ENCODE measurements at places on chromosomes 6 and 20.

DNA sequence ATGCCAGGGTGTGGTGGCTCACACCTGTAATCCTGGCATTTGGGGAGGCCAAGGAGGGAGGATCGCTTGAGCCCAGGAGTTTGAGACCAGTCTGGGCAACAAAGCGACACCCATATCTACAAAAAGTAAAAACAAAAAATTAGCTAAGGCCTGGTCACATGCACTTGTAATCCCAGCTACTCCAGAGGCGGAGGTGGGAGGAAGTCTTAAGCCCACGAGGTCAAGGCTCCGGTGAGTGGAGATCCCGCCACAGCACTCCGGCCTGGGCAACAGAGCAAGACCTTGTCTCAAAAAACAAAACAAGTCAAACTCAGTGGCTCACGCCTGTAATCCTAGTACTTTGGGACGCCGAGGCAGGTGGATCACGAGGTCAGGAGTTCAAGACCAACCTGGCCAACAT is 35.6 kb downstream of the SRSF3 start:
- no peak for DNase-seq

- DNase-seq = no peak
Measured at GRCh38 chr6:83417880-83418663, 12.8 kb downstream of the ME1 start.

GRCh38 chr6:11318835-11319813 is 86.7 kb upstream of the NEDD9 start:
- no peak for DNase-seq

- no peak for DNase-seq
Measured at GRCh38 chr6:38801305-38801704, 86.2 kb downstream of the DNAH8 start.

DNA sequence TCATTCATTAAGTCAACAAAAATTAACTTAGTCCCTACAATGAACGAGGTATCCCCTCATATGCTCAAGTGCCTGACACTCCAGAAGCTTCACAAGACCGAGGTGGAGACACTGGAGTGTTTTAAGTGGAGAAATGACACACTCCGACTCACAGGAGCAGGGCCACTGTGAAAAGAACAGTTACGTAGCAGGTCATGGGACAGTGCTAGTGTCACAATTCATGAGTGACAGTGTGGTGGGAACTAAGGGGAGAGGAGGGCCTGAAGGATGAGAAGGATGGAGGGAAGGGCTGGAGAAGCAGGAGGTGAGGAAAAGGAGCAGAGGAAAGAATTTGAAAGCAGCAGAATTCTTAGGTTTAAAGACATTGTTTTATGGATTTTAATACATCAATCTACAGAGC is 1.3 kb upstream of the HLA-A start:
- DNase-seq = no peak

- DNase-seq = no peak
Measured at GRCh38 chr6:7331452-7331851, 18.5 kb upstream of the SSR1 start.

GRCh38 chr20:1646975-1647431 is 10.6 kb downstream of the SIRPG start:
- DNase-seq = no peak

DNA sequence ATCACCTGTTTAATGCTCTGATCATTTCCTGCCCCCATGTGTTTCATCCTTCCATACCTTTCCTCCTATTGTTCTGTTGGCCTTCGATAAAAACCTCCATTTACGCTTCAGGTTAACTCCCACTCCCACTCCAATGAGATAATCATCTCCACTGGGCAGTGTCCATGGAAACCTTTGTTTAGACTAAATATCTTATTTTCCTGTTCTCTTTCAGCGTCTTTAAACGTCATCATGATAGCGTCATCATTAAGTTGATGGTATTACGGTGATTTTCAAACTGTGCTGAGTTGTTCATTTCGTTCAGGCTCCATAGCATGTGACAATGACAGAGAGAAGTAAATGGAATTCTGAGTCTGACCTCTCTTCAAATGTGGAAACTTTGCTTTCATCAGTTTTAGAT is 970.5 kb upstream of the SLC35B3 start:
- DNase-seq = no peak

DNA sequence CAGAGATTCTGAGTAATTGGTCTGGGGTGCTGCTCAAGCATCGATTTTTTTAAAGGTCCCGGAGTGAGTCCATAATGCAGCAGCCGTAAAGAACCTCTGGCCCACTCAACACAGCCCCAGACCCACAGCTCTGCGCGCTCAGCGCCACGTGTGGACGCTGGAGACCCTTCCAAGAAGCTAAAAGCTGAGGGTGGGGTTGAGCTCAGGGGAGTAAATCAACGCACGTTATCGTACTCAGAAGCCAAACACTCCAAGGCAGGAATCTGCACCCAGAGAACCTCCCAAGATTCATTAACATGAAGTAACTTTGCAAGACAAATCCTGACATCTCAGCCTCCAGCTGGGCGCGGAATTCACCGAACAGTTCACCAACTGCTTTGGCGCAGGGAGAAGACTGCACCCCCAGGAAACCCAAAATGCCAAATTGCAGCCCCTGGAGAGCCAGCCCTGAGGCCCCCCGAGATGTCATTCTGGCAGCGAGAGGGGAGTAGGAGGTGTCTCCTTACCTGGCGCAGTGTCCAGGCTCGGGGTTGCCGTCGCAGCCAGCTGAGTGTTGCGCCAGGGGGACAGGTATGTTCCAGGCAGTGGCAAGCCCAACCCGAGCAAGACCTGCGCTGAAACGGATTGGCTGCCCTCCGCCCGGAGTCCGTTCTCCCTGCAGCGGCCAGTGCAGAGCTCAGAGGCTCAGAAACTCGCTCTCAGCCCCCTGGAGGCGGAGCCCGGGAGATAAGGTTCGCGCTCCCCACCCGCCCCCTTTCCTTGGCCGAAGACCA is at the start of gene COL21A1:
COL21A1 (minus strand) TSS at position 700 of the 773 bp plus-strand sequence. CDS start 64,962 bp downstream, outside the sequence.
- DNase-seq = no peak

- no peak for DNase-seq
Measured at GRCh38 chr20:54218470-54218869, 10.6 kb downstream of the PFDN4 start.

- DNase-seq = no peak
Measured at GRCh38 chr6:117558818-117559217, 43.5 kb downstream of the GOPC start.

DNA sequence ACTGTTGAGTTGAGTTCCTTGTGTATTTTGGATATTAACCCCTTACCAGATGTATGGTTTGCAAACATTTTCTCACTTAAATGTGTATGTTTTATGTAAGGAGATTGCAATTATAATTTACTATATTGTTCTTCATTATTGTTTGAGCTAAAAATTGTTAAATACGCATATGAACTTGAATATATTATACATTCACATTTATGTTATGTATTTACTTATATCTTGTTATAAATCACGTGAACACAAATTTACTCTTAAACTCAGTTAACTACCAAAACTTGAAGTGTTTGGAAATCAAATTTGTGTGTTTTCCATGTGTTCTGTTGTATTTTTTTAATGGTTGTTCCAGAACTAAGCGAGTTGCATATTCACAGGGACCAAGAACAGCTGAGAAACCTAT is 18.3 kb downstream of the CDC40 start:
- no peak for DNase-seq

Measured in GOT3 (cell line).